ENCODE measurements at places on chromosomes 7 and 10.

DNA sequence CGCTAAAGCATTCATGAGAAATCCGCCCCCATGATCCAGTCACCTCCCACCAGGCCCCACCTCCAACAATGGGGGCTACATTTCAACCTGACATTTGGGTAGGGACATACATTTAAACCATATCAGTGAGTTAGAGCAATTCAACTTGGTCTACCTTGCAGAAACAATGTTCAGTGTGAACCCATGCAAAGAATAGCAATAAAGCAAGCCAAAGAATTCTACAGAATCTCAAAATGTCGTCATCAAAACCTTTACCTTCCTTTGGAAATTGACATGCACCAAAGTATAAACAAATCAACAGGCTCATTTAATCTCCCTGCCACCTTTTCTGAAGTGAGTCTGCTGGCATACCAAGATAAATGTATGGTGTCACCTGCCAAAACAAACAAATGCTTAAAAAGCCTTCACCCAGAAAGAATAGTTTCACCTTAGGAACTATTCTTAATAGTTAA lies 68.8 kb upstream of the ABLIM1 start:
- DNase-seq = no peak

DNA sequence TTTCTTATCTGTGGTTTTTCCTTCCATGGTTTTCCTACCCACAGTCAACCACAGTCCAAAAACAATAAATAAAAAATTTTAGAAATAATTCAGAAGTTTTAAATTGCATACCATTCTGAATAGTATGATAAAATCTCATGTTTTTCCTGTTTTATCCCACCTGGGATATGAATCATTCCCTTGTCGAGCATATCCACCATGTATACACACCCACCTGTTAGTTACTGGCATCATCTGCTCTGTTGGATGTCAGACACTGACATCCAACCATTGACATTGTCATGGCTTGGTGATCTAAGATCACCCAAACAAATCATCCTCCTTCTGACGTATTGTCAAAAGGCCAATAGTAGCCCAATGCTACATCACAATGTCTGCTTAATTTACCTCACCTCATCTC lies 749.8 kb downstream of the TNS3 start:
- DNase-seq = no peak

DNA sequence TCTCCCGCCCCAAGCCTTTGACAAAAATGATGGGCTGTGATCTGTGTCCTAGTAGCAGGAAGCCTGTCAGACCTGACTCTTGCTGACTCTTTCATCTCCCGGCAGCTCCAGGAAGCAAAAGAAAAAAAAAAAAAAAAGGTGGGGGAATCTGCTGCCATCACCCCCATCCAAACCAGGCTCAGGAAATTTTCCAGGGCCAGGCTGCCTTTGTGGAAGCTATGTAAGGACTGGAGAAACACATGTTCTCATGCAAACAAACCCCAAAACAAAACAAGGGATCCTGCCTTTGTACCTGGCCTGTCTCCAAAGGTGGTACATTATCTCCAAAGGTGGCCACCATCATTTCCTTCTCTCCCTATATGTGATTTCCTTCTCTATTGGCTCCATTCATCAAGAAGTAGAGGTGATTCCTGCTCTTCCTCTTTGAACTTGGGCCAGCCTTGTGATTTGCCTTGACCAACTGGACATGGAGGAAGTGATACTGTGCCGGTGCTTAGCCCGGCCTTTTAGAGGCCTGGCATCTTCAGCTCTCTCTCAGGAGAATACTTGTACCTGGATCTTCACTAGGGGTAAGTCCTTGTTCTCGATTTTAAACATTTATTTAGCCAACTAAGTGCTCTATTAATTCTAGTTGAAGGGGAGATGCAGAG lies 192.2 kb upstream of the SVIL start:
- no peak for DNase-seq

DNA sequence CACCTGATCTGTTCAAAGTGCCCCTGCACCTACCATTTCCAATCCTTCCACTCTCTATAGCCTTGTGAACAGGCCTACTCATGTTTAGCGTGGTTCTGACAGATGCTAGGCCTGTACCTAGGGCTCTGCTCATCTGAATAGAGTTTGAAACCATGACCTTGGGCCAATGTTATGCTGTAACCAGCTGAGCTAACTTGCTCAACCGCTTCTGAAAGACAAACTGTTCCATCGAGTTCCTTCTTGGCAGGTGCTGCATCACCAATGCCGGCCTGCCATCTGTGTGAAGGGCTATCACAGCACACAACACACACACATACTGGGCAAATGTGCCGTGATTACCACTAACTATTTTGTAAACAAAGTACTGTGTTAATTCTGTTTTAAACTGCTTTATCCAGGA lies 419.0 kb upstream of the GALNT17 start:
- no peak for DNase-seq

DNA sequence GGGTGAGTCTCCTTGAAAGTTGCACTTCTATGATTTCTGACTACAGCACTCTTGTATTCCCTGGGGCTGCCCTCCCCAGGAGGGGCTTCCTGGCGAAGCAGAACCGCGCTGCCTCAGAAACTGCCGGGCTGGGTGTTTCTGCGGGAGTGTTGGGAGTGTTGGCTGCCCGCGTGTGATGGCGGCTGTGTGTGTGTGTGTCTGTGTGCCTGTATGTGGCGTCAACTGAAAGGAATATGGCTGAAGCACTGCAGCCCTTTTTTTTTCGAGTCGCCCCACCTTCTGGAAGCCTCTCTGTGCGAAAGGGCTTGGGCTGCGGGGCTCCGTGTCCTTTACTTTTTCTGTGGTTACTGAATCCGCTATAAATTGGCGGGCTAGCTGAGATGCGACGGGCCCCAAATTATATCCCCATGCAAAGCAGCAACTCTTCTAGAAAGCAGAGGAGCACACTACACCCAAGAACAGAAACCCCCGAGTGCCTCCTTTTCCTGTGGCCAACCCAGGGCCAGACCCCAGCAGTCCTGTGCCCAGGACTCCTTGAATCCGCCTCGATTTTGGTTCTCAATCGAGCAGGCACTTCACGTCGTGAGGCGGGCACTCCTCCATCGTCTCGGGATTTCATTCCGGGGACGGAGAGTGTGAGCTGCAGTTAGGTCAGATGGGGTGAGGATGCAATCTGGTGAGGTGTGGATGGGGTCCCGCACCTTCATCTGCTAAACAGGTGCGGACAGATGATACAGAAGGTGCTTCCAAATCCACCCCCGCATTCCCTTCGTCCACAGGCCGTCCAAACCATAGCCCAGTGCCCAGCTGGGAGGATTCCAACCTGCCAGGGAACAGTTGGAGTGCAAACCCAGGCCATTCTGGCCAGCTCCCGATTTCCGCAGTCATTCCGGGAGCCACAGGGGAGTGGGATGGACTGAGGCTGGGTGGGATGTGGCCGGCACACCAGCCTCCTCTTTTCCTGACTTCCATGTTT lies 22.5 kb upstream of the ZNF273 start:
- no peak for DNase-seq

DNA sequence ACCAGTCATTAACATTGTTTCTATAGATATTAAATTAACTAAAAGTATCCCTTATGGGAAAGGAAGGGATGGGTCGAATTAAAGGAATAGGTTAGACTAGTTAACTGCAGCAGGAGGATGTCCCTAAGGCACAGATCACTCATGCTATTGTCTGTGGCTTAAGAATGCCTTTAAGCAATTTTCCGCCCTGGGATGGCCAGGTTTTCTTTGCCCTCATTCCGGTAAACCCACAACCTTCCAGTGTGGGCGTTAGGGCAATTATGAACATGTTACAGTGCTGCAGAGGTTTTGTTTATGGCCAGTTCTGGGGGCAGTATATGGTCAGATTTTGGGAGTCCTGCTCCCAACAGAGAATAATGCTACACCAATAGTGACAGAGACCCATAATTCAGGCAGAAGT lies 139.3 kb upstream of the CDK13 start:
- no peak for DNase-seq

DNA sequence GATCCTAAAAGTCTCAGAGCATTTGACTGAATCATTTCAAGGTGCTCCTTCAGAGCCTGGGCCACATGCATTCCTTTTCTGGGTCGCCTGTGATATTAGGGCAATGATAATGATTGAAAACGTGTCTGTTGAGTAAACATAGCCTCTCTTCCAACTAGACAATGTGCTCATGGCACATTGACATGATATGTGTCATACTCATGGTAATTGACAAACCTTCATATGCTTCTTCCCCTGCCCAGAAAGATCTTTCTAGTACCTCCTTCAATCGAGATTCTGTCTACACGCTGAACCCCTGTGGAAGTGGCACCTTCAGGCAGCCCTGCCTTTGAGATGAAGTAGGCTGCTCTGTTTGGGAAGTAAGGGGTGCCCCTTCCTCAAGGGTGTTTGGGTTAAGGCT lies 98.9 kb upstream of the TCF7L2 start:
- DNase-seq = no peak

DNA sequence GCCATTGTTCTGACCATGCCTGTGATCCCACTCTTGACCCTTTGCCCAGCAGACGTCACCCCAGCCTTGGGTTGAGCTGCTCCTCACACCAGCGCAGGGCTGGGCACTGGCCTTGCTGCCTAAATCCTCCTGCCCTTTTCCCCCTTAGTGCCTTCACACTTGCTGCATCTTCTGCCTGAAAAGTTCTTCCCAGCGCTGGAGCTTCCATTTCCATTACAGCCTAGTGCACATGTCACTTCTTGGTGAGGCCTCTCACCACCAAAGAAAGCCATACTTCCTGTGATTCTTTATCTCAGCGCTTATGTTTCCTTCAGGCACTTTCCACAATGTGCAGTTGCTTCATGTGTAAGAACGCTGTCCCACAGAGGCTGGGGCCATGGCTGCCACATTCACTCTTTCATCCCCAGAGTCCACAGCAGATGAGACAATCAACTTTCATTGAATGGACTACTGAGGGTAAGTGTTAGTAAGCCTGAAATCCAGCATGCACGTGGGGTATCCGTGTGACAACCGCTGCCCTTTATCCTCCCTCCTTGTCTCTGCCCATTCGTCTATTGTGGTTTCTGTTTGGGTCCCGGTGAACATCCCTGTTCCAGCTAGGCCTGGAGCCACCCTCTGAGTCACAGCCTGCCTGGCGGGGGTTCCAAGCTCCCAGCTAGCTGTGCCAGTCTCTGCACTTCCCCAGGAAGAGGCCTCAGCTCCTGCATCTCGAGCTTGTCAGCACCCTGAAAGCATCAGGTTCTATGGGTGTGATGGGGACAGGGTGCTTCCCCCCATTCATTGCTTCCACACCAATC lies 37.3 kb downstream of the ADRA2A start:
- DNase-seq = no peak

DNA sequence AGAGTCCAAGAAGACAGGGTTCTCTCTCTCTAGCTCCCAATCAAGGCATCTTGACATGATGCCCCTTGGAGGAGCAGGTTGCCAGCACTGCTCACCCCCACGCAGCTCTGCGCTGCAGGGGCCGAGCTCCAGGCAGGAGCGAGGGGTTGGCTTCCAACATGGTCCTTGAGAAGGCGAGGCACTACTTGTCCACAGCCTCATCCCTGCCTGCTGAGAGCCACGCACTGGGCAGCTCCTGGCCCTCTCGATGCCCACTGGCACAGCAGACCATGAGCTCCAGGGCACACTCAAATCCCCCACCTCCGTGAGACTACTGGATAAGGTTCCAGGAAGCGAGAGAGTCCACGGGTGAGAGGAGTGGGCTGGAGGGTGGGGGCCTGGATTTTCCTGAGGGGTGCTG lies 31.1 kb downstream of the RAMP3 start:
- no peak for DNase-seq

DNA sequence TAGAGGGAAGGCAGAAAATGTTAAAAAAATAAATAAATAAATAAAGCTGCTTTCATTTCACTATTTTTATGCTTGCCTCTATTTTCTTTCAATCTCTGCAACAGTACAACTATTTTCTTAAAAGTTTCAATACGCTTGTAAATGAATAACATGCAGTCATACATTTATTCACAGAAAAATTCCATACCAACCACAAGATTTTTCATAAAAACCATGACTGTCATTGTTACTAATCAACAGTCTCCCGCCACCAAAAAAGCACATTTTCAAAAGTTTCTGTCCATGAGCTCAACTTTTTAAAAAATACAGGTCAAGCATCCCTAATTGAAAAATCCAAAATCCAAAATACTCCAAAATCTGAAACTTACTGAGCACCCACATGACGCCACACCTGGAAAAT lies 5.3 kb downstream of the PARD3 start:
- DNase-seq = no peak

DNA sequence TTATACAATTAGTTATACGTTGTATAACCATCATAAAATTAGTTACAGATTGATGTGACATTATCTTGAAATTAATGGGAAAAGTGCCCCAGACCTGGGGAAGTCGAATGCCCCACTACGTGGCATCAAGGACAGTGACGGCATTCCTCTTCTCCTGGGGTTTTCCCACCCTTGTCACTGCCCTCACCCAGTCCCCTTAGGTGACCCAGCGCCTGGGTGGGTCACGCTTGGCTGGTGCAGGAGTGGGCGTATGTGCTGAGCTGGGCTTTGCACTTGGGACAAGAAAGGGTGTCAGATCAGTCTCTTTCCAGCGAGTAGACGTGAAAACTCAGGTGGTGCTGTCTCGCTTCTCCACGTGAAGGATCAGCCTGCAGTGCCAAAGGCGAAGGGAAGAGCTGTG lies 7.6 kb downstream of the FOXK1 start:
- no peak for DNase-seq

- DNase-seq = peak; percentile 27
Measured at GRCh38 chr10:118720685-118721538, 33.9 kb downstream of the CACUL1 start.

- DNase-seq = no peak
Measured at GRCh38 chr7:1794888-1795542, 124.9 kb downstream of the ELFN1 start.

- DNase-seq = no peak
Measured at GRCh38 chr10:114682532-114682931, 24.5 kb upstream of the ABLIM1 start.

DNA sequence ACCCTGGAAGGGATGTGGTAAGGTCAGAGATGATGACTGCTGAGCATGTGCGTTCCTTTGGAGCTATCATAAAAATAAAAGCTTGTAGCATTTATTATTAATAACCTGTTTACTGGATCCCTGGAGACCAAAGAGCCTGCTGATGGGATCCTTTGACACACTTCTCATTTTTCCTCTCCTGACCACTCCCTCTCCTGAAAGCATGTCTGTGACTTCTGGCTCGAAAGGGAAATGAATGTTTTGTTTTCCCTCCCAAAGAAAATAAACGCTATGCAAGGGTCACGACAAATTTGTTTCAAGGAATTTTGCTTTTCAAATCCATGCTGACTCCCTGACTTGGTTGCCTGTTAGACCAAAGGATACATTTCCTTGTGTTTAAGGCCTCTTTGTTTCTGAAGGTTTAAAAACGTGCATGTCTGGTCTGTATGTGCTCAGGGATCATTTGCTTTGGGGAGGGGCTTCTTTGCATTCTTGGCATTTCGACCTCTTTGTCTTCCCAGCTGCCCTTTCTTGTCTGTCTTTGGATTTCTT lies 185.1 kb upstream of the AGK start:
- no peak for DNase-seq

DNA sequence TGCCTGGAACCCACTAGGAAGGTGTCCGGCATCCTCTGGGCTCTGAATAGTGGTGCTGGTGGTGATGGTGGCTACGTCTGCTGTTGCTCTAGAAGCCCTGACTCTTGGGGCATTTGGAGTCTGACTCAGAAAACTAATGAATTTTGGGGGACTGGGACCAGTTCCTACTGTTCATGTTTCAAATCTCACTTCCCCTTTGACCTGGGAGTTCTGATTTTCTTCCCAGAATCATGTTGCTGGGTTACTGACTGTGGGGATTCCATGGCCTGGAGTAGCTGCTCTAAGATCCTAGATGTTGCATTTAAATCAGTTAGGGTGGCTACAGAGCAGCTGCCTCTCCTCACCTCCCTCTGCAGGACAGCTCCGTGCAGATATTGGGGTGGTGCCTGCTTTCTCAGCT lies 3.2 kb downstream of the TSPAN33 start:
- DNase-seq = no peak

- DNase-seq = no peak
Measured at GRCh38 chr7:141665208-141666035, 36.5 kb downstream of the DENND11 start.

All from stimulated activated CD4-positive, alpha-beta T cell treated with anti-CD3 and anti-CD28 coated beads, Interleukin-1b, Interleukin-23, amount 100 ng/mL, for 1 hour (primary cell).